ENCODE measurements at places on chromosomes 2 and 18.

DNA sequence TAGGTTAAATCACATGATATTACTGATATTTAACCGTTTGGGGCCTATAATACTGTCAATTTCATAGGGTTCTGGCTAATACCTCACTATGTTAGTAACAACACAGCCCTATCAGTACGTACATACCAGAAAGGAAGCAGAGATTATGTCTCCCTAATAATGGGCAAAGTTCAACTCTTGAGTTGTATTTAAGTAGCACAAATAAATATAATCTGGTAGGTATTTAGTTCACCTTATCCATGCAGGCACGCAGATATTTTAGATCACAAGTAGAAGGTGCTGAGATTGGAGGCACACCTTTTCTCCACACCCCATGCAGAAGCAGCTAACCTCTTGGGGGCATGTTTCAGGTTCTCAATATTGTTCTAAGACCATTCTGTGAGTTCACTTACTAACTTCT, 118.9 kb downstream of the IRS1 start:
- DNase-seq: no peak

DNA sequence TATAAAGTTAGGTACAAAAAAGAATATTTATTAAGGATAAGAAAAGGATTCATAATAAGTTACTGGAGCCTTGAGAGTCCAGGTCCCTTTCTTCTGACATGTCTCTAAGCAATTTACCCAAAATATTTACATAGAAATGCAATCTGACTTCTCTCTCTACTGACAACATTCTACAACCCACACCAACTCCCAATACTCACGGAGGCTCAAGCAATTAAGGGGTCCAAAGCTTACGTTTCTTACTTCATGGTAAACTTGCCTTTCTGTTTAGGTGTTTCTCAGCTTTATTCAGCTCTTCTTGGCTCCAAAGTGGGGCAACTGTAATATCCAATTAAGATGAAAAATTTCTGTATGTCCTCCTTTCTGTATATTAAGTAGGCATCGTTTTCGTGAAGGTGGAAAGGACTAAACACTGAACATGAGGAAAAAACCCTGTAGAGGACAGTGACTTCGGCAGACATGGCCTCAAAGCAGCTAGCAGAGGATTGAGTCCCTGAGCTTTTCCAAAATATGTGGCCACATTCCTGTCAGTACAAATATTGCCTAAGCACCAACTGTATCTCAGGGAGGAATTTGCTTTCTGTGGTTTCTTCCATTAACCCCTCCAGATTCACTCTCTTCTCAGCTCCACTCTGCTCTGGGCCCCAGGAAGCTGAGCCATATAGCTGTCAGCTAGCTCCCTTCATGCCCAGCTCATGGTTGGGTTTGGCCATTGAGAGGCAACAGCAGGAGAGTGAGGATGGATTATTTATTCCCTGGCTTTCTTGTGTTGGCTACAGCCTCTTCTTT, 67.9 kb upstream of the GLS start:
- no peak for DNase-seq

- no peak for DNase-seq
Observed at GRCh38 chr2:237859082-237859433, 365 bp upstream of the RAMP1 start.

DNA sequence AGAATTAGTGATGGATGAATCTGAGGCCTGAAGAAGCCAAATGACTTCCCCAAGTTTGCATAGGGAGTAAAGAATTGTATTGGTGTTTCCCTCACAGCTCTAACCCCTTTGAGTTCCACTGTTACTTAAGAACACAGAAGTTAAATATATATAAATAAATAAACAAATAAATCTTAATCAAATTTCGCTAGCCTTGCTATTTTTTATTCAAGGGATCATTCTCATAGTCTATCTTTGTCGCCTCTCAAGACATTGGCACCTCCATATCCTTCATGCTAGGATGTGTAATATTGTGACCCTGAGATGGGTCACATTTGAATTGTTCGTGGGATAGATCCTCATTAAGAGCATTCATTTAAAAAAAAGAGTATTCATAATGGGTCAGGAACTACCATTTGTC, 121.3 kb upstream of the HNMT start:
- no peak for DNase-seq

GRCh38 chr18:56517196-56517595, 121.2 kb downstream of the TXNL1 start:
- no peak for DNase-seq

DNA sequence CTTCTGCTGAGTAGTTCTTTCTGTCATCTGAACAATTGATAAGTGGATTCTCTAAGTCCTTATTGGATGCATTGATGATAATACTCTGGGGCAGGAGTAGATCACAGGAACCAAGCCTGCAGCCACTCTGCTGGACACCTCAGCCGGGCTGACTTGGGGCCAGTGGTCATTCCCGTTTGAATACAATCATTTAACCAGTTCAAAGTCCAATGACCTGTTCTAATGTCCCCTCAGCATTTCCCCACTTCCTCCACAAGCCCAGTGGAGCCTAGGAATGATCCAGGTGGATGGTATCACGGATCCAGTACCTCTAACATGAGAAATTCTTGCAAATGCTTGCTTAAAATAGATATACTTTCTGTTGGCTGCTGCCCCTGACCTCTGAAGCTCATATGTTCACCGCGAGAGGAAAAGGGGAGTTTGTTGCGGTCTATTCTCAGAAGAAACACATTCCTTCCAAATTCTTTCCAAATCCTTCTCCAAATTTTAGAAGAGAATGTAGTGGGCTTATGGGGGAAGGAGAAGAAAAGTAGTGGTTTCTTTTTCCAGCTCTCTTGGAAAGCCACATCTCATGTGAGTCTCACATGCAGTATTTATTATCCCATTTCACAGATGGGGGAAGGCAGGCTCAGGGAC, 170.9 kb downstream of the INHBB start:
- no peak for DNase-seq

DNA sequence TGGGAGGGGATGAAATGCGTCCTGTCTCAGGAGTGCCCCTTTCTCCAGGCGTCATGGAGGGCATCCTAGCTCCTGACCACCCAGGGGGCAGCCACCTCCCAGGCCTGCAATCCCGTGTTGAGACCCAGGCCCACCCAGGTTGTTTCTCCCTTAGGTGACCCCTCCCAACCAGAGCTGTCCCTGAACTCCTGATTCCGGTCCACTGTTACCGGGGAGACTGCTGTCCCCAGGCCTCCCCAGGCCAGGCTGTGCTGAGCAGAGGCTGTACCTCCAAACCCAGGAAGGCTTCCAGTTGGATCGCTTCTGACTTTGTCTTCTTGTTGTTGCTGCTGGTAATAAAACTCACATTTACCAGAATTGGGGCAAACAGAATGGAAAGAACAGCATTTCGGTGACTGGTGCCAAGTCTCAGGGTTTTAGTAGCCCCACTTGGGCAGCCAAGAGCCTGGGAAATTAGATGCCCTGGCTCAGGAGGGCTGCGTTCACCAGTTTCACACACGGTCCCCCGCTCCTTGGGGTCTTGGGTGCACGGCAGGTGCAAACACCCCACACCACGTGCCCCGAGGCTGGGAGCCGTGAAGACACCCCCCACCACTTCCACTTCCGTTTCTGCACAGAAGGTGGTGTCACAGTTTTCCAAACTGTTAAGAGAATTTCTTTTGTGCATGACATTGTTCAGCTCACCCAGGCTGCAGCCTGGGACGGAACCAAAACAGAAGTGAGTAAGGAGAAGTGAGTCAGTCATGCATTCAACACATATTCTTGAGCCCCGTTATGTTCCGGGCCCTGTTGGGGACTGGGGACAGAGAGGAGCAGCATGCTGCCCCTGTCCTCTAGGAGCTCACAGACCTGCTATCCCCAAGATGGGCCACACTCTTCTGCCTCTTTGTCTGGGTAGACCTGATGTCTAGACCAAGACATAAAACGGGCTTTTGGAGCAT, 29.4 kb downstream of the ITM2C start:
- no peak for DNase-seq

DNA sequence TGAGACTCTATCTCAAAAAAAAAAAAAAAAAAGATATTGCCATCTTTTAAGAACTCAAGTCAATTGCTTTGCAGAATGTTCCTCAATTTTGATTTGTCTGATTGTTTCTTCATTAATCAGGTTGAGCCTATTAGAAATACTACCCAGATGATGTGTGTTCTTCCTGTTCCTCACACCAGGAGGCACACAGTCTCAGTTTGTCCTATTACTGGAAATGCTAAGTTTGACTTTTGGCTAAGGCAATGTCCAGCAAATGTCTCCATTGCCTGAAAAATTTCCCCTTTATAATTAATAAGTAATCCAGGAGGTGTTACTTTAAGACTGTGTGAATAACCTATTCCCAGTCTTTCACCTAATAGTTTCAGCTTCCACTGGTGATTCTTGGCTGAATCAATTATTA, 28.4 kb downstream of the BOLA3 start:
- no peak for DNase-seq

DNA sequence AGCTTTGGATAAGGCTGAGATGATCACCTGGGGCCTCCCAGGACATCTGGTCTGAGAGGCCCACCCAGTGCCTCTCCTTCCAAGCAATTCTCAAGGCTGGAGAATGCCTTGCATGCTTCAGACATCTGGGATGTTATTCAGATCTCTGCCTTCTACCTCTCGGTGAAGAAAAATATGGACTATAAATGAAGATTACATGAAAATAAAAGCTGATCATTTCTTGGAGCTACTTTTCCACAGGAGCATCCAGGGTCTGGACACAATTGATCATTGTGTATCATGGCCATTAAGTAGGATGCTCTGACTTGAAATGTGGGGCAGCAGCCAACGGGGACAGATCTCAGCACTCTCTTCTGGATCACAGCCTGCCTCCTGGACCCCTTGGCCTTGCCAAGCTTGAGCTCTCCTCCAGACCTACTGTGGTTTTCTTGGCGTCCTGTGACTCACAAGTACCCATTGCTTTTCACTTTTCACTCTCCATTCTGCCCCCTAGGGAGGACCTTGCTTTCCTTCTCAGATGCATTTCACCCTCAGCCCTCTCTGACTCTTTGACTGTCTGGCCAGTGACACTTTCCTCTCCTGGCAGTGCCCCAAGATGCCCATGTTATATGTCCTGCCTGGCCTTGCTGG, 203.1 kb downstream of the INSIG2 start:
- DNase-seq: no peak

GRCh38 chr2:60899230-60899891, 18.0 kb downstream of the REL start:
- DNase-seq: no peak

- DNase-seq: no peak
Observed at GRCh38 chr2:223113161-223113560, 61.2 kb downstream of the KCNE4 start.

DNA sequence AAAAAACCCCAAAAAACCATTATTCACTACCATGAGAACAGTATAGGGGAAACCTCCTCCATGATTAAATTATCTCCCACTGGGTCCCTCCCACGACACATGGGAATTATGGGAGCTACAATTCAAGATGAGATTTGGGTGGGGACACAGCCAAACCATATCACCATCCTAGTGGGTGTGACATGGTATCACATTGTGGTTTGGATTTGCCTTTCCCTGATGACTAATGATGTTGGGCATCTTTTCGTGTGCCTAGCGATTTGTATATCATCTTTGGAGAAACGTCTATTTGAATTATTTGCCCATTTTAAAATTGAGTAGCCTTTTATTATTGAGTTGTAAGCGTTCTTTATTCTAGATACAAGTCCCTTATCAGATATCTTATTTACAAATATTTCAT, 8.7 kb upstream of the ASAP2 start:
- no peak for DNase-seq

DNA sequence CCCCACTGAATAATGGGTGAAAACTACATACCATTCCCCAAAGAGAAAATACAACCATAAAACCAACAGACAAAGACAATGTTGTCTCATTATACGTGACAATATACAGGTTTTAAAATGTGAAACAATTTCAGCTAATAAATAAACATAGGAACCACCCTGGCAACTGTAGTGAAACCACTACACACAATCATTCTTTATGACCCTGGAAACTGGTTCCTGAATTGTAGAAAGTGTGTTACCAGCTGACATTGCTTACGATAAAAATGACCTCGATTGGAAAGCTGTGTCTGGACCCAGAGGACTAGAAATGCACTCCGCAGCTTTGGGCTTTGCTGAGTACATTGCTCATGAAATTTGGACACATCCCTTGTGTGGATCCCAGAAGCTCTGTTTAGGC, 73.9 kb upstream of the LPIN2 start:
- DNase-seq: no peak

- no peak for DNase-seq
Observed at GRCh38 chr2:207091176-207091575, 74.6 kb downstream of the KLF7 start.

GRCh38 chr2:207110310-207110709, 55.4 kb downstream of the KLF7 start:
- no peak for DNase-seq

DNA sequence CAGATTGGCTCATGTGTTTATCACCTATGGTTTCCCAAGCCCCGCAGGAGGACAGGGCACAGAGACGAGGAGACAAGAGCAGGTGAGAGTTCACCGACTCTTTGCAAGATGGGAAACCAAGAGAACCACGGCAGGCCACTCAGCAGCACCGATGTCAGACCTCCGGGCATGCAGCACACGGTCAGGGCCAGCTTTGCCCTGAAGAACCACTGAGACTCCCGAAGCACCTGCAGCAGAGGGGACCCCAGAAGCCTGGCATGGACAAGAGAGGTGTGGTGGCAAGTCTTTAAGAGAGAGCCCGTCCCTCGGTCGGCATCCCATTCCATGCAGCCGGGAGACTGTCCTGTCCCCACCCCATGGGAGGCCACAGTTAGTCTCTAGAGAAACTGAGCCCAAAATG, 36.6 kb upstream of the TAF1B start:
- DNase-seq: no peak

DNA sequence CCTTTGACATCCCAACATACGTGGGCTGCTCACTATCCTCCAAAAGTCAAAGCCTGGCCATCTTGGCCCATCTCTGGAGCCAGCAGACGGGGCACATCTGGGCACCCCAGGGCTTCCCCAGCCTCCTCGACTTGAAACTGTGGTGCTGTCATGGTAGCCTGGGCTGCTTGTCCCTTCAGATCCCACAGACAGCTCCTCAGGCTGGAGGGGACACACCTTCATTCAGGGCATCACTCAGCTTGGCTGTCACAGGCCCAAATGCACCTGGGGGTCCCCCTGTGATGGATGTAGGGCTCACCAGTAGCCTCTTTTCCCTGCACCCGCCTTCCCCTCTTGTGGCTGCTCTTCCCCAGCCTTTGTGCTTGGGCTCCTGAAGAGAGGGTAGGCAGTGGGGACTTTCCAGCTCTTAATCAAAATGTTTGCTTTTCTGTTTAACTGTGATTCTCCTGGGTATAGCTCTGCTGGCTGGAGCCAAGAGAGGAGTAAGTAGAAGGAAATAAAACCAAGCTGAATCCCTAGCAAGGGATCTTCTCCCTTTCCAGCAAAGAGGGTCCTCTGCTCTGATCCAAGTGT, 92.3 kb downstream of the GYPC start:
- DNase-seq: no peak
